ENCODE measurements at places on chromosomes 7 and 10.
A peak's percentile ranks its signal among the peaks of the same experiment; 100 is the strongest.

DNA sequence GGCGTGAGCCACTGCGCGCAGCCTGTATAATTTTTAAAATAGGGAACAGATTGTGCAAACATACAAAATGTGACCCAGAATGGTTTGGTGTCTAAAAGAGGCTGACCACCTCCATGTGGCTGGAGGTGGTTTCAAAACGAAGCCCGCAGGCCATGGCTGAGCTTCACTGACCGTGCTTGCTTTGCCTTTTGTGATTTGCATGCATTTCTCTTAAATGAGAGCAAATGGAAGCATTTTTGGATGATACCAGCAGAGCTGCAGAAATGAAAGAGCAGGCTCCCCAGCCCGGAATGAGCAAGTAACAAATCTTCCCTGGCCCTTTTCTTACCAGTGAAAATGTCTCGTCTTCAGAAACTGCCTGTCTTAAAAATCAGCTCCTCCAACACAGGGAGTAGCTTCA is 239.9 kb downstream of the CAMK1D start:
- peak; percentile 31 for DNase-seq

DNA sequence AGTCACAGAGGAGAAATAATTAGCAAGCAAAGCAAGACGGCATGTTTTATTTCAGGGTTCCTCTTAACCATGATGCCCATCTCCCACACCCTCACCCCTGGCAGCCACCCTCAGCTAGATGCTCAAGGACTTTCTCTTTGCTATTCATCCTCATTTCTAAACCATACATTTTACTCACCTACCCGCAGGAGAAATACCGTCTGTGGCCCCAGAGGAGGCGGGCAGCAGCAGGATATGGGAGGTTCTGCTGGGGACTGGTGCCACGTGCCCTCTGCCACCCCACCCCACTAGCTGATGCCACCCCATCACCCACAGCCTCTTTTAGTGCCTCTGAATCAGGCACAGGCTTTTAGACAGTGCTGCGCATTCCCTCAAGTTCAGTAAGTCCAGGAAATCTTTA is 168.7 kb upstream of the ITGB1 start:
- DNase-seq = no peak

- DNase-seq = peak; percentile 48
Observed at GRCh38 chr10:96830511-96831199, 1.4 kb upstream of the LCOR start.

GRCh38 chr7:41027428-41028115 is 675.3 kb downstream of the INHBA start:
- no peak for DNase-seq

All from NCI-H526 treated with DMSO at 0.1 percent for 48 hours (cell line).